NCI-H526 treated with DMSO at 0.1 percent for 48 hours (cell line): ENCODE measurements at places on chromosomes 2 and 18.

- no peak for DNase-seq
Measured at GRCh38 chr2:240204431-240205276, 64.2 kb upstream of the OTOS start.

DNA sequence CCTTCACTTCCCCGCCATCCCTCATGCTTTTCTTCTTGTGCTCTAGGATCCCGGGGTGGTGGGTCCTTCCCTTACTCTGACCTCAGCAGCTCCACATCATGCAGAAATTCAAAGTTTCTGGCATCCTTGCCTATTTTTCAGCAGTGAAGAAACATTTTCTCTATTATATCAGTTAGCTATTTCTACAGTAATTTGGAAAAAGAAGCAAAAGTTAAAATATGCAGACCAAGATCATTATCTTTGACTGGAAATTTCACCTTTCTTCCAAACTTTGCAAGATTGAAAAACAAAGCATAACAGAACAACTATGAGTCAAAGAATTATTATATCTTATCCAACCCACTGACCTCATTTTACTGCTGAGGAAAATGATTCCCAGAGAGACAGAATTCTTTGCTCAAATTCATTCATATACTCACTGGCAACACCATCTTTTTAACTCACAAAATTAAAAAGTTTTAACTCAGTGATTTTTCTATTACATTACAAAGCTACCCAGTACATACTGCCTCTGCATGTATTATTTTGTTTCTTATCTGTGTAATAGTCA, 40.5 kb downstream of the ANTXR1 start:
- no peak for DNase-seq

DNA sequence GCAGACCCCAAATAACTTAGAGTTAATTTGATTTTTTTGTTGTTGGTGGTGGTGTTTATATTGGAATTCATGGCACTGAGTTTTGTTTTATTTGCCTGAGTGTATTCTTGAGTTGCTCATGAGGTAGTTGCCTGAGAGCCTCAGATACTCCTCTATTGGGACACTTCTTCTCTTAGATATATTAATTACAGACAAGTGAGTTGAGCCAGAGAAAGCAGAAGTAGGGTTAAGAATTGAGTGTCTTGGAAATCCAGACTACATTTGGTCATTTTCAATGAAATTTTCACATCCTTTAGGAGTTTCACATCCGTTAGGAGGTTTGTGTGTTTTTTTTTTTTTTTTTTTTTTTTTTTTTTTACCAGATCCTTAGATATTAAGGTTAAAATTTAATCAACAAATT, 29.0 kb downstream of the FMNL2 start:
- DNase-seq: no peak

GRCh38 chr2:42800981-42801380, 8.6 kb upstream of the HAAO start:
- DNase-seq: no peak

DNA sequence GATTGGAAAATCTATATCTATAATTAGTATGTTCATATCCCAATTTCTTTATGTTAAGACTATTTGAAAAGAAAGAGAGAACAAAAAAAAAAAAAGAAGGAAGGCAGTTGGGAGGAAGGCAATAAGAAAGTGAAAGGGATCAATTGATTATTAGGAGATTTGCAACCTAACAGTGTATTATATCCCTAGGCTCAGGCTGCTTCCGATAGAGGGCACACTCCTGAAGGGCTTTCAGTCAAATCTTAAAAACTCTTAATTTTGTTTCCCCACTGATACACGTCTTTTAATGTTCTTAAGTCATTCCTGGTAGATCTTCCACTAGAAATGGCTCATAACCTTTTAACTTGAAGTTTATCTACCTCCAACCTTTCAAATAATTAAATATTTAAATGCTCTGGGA, 763.9 kb downstream of the BCL11A start:
- no peak for DNase-seq

DNA sequence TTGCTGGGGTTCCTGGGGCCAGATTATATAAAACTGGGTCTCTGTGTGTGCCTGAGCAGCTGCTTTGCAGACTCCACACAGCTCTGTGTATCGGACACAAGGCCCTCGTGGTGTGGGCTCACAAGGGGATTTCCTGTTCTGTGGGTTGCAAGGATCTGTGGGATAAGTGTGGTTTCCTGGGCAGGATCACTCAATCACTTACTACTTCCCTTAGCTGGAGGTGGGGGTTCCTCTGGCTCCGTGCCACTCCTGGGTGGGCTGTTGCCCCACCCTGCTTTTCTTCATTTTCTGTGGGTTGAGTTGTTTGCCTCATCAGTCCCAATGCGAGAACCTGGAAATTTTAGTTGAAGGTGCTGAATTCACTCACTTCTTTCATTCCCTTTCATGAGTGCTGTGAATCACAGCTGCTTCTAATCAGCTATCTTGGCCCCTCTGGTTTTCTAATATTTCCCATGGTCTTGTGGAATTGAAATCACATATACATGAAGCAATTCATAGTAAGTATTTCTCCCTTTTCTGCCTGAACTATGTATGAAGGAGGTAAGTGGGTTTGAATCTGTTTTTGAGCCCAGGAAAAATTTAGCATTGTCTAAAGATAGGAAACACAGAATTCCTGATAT, 196.3 kb downstream of the DCDC2C start:
- no peak for DNase-seq

DNA sequence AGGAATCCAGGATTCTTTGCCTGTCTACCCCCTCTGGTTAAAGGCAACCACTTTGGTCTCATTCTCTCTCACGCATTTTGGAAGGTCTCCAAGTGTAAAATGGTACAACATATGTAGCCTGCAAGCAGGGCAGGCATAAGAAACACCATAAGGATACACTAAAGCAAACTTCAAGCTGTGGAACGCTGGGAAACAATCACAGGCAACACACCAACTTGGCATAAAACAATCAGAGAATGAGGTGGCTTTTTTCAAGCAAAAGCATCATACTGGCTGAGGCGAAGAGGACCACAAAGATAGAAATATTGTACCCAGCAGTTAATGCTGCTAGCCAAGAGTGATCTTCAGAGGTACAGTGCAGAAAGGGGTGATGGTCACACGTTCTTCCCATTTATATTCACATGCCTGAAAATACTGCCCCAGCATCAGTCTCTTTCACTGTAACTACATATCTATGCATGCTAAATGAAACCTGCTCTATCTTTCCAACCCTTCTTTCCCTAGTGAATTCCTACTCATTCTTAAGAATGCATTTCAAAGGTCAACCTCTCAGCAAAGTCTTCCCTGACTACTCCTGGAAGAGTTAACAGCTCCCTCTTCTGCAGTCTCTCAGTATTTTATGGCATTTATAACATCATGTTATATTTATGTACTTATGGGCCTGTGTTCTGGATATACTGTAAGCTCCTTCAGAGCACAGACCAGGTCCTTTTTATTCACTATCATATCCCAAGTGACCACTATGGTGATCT, 71.9 kb upstream of the GALNT5 start:
- no peak for DNase-seq

DNA sequence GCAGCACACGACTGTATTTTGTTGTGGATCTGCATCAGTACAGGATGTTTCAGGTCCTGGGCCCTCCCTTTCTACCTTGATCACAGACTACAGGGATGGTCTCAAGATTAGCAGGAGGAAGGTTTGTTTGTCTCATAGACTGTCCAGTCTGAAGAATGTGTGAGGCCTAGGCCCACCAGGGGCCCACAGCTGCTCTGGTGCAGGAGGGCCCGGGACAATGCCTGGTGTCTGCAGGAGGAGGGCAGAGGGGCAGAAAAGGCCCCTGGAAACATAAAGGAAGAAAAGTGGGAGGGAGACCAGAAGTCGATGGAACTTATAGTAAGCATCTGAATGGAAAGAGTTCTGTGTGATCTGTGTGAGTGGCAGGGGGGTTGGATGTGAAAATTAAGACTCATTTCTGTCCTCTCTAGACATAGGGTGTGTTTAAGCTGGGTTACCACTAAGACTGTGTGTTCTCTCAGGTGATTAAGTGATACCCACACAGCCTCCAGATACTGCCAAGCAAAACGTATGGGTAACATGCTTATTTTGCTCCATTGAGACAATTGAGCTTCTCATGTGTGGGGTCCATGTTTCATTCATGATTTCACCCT, 33.4 kb upstream of the LPIN2 start:
- no peak for DNase-seq

DNA sequence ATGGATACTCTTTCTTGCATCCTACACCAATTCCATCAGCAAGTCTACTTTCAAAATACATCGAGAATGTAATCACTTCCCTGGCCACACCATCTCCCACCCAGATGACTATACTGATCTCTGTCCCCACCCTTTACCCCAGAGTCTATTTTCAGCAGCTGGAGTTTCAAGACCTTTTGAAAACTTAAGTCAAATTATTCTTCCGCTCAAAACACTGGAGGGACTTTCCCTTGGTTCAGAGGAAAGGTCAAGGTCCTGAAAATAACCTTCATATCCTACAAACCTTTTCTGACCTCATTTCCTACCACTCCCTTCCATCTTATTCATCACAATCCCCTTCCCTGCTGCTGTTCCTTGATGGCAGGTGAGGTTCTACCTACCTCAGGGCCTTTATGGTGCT, 58.8 kb upstream of the LYPD6 start:
- no peak for DNase-seq

GRCh38 chr2:37652199-37652640, 19.2 kb downstream of the CDC42EP3 start:
- DNase-seq: no peak

DNA sequence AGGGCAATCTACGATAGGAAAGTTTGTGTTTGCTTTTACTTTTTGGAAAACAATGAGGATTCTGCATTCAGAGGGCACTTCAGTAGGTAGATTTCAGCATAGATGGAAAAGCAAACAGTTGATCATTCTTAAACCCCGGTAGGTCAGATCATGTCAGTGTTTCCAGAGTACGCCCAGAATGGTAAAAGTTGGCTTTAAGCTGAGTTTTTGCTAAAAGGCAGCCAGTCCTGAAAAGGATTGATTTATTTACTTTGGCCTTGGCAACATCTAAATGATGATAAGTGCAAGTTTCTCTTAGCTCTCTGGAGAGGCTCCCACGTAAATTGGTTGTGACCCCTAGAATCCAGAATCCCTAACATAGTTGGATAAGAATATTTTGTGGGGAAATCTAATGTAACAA, 168.0 kb downstream of the DIS3L2 start:
- DNase-seq: no peak
